NCI-H1092 (cell line): ENCODE measurements at places on chromosomes 2 and 18.

GRCh38 chr2:44361330-44362206, at the start of the genes CAMKMT and PREPL:
CAMKMT (plus strand) TSS chr2:44361947.
PREPL (minus strand) TSS chr2:44361494; CDS start chr2:44346342, 15,152 bp downstream.
- peak; percentile 92 for DNase-seq

DNA sequence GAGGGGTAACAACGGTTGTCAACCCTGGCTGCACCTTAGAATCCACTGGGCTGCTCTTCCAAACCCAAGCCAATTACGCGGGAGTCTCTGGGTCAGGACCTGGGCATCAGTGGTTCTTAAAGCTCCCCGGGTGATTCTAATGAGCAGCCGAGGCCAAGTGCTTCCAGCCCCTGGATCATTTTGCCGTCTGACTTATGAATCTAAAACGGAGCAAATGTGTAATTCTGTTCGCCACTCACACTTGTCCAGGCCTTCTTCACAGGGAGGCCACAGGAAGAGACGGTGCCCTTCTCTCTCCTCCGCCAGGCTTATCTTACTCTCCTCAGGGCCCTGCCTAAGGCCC, 78.5 kb downstream of the MCFD2 start:
- DNase-seq, result no peak

- no peak for DNase-seq
Observed at GRCh38 chr2:236661762-236662110, 92.1 kb downstream of the ACKR3 start.

DNA sequence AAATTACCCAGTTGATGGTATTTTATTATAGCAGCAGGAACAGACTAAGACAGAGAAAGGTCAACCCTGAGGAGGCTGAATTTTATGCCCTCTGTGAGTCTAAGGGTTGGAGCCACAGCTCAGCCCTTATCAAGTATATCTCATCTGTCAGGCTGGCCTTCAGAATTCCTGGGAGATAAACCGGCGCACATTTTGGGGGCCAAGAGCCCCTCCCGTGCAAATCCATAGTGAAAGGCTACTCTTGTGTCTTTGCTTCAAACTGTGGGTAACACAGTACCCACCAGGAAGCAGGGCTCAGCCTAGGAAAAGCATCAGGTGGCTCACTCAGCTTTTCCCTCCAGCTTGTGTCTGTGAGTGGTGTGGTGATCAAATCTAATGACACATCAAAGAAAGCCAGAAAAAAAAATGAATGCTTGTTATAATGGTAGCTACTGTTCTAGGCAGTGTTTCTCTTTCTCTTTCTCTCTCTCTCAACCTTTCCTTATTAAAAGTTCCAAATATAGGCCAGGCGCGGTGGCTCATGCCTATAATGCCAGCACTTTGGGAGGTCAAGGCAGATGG, 25.0 kb upstream of the ASXL2 start:
- no peak for DNase-seq

DNA sequence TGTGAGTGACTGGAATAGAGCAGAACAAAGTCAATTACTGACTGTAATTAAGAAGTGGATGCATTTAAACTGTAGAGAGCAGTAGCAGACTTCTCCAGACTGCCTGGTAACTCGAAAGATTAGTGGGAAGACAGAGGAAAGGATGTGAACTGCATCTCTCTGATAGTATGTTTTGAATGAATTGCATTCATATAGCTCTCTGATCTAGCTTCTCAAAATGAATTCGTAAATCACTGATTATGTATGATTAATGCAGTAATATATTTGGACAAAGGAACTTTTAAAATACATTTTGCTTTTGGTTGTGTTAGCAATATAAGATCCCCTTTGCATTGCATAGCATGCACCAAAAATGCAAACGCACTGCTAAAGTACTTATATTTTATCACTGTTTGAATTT, 304.0 kb downstream of the ARHGAP15 start:
- no peak for DNase-seq

DNA sequence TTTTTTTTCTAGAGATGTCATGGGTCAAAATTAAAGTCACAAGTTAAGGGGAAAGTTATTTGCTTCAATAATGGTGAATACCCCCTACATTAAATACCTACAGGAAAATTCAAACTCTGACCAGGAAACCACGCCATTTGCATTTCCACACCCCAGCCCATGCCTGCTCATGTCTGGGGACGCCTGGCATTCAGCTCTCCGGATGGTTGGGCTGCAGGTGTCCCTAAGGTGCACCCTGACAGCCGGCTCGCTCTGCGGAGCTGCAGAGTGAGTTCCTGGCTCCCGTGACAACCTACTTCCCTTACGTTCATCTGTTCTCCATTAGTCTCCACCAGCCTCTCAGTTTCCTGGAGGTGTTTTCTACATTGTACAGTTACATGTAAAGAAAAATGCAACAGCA, 122.7 kb upstream of the RIOK3 start:
- no peak for DNase-seq

GRCh38 chr18:48902023-48902855, 48.5 kb downstream of the SMAD7 start:
- DNase-seq, result peak; percentile 95

- DNase-seq, result no peak
Observed at GRCh38 chr18:4352746-4353551, 102.2 kb downstream of the DLGAP1 start.

- no peak for DNase-seq
Observed at GRCh38 chr2:65937379-65938160, 497.4 kb upstream of the MEIS1 start.

DNA sequence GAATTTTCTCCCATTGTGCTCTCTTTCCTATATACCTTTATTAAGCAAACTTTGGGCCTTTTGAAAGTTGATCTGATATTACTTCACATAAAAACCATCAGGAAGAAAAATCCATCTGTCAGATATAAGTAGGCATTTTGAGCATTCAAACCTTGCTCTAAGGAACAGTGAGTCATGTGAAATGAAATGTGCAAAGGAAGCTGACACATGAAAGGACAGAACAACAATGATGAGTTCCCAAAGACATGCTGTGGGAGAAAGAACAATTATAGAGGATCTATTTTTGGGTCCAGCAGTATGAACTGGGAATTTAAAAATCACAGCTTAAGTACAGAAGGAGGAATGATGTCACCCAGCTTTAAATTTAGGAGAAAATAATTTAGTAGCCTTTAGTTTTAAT, 18.1 kb downstream of the CALCRL start:
- DNase-seq, result no peak

DNA sequence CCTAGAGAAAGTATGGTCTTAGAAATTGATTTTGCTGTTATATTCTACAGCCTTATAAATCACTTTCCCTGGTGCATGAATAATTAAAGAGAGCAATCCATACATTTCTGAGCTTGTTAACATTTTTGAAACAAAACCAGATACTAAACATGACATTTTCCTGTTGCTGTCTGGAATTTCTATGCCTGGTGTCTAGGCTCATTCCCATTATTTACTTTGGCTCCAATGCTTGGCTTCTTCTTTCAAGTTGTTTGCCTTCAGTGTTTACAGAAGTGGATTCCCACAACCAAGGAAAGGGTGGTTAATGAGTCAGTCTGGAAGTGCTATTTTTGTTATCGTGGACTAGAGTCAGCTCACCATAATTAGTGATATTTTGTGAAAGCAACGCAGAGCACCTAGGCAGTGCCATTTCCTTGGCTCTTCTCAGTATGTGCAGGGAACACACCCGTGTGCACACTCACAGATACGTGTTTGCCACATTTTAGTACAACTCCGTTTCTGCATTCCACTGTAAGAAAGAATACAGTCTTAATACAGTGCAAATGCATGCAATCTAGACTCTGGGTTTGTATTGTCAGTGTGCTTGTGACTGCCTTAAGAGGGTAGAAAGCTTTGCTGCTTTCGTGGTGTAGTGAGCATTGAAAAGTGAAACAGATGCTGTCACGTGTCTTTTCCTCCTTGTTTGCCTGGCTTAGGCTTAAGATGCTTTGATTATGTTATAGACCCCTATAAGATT, 185.0 kb upstream of the RASGRP3 start:
- peak; percentile 19 for DNase-seq

GRCh38 chr2:19799881-19800780, 101.7 kb downstream of the TTC32 start:
- DNase-seq, result no peak

DNA sequence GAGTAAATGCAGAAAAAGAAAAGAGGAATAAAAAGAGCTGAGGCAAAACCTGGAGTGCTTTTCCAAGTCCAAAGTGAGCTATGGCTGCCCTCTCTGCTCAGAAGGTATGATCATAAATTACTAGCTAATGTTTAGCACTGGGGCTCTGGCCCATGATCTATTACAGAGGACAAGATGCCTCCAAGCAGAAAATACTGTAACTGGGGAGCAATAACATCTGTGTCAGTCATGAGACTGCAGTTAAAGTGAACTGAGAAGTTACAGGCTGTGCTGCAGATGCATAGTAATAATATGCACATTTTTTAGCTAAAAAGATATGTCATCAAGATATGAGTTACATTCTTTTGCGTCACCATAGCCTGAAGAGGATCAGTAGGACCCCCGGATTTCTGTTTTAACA, 209.4 kb upstream of the RBBP8 start:
- DNase-seq, result no peak

- DNase-seq, result no peak
Observed at GRCh38 chr2:62455957-62456692, 49.9 kb downstream of the TMEM17 start.

GRCh38 chr18:51610481-51610880, 413.0 kb upstream of the MEX3C start:
- no peak for DNase-seq

GRCh38 chr18:51162617-51163016, 34.9 kb downstream of the MEX3C start:
- DNase-seq, result no peak

- peak; percentile 44 for DNase-seq
Observed at GRCh38 chr2:96907115-96908041, 37.5 kb upstream of the SEMA4C start.

GRCh38 chr2:183253441-183254130, 129.3 kb downstream of the NUP35 start:
- no peak for DNase-seq

- no peak for DNase-seq
Observed at GRCh38 chr2:132430895-132431294, 14.3 kb downstream of the GPR39 start.

DNA sequence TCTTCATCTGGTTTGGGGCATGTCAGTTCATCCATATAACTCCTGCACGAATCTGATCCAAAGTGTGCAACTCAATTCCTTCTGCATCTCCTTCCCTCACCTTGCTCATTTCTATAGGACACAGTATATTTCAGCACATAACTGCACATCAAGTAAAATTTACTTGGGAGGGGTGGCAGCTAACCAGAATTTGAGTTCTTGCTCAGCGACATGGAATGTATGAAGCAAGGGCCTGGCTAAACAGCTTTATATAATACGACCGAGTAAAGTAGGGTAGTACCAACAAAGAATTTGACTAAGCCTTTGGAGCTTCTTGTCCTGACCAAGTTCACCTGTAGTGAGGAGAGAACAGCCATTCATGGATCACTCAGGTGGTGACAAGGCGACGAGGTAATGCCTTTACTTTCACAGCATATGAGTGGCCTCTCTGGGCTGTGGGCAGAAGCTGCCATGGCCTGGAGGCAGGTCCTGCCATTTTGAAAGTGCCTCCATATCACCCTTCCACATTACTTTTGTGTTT, 570.2 kb upstream of the TNP1 start:
- DNase-seq, result no peak

DNA sequence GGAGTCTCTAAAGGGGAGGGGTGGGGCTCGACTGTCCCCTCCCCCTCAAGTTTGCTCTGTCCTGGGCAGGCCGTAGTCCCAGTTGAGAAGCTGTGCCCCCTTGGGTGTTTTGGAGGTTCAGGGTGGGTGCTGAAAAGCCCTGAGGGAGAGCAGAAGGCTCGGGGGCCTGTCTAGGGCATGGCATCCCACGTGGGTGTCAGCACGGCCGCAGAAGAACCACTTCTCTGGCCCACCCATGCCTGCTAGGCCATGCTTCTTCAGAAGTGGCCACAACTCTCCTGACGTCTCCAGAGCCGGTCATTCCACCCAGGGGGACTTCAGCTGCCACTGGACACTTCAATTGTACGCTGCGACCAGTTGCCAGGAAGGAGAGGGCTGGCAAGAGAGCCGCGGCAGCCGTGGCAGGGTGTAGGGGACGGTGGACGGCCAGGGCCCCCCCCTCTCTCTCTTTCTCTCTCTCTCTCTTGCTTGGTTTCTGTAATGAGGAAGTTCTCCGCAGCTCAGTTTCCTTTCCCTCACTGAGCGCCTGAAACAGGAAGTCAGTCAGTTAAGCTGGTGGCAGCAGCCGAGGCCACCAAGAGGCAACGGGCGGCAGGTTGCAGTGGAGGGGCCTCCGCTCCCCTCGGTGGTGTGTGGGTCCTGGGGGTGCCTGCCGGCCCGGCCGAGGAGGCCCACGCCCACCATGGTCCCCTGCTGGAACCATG, at the start of gene INPP5D:
Gene INPP5D (plus strand): TSS at position 546 of the 704 bp plus-strand sequence. CDS start 137 bp downstream, at position 683.
- DNase-seq, result no peak

DNA sequence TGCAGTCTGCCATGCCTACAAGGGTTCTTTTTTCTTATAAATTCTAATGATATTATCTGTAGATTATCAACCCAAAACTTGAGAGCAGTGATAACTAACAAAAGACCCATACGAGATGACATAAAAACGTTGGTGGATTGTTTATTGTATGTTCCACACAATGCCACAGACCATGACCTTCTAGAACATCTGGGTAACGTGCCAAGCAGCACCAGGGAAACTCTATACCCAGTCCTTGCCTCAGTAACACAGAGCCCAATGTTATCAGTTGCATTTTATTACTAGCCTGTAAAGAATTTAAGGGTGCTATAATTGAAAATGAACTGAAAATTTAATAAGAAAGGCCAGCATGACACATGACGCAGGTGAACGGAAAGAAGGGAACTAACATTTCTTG, 99.1 kb upstream of the UGP2 start:
- DNase-seq, result no peak

GRCh38 chr2:33366473-33366872, 110.0 kb upstream of the RASGRP3 start:
- no peak for DNase-seq

DNA sequence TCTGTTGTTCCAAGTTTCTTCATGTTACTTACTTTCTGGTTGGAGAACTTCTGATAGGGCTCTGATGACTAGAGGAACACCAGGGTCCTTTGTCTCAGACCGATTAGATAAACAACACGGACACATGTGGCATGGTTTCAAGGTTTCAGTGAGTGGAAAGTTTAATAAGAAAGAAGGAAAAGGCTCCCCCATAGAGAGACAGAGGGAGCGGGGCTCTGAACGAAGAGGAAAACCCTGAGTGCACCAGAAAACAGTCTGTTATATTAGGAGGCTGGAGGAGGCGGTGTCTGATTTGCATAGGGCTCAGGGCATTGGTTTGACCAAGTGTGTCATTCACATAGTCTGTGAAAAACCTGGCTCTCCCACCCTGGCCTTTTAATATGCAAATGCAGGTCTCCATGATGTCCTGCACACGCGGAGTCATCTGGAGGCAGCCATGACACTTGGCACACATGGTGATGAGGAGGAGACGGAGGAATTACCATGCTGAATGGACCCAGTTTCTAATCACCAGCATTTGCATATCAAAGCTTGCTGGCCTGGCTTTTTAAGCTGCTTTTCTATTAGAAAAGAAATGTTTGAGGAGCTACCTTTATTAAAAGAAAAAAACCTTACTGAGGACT, 94.2 kb downstream of the PTPN4 start:
- no peak for DNase-seq
